ENCODE measurements at places on chromosomes 6 and 20.

- no peak for DNase-seq
Observed at GRCh38 chr20:50762435-50763220, 31.2 kb downstream of the PARD6B start.

DNA sequence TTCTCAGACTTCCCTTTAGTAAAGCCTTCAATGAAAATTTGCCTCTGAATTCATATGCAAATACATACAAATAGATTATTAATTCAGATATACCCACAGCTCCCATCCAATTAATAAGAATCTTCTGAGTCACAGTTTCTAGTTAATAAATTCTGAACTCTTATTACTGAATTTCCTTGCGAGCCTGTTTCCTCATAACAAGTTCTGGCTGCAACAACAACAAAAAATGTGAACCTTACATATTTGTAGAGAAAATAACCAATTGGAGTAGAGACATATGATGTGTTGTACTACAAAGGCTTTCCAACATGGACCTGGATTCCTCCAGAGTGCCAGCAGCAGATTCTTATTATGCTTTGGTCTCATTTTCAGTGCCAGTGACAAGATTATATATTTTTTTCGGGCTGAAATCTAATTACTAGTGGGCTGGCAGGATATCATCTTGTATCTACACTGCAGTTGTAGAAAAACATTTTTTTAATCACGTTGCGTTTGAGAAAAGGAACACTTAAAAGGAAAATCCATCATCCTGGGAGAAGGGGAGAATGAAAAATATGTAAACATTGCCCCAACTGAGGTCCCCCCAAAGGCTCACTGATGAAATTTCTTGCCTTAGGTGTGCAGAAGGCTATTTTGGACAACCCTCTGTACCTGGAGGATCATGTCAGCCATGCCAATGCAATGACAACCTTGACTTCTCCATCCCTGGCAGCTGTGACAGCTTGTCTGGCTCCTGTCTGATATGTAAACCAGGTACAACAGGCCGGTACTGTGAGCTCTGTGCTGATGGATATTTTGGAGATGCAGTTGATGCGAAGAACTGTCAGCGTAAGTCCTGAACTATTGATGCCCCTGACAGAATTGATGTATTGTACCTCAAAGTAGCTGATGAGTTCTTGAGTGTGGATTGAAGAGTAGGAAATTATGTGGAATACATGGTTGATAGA, 404.6 kb downstream of the LAMA2 start:
- DNase-seq = no peak

DNA sequence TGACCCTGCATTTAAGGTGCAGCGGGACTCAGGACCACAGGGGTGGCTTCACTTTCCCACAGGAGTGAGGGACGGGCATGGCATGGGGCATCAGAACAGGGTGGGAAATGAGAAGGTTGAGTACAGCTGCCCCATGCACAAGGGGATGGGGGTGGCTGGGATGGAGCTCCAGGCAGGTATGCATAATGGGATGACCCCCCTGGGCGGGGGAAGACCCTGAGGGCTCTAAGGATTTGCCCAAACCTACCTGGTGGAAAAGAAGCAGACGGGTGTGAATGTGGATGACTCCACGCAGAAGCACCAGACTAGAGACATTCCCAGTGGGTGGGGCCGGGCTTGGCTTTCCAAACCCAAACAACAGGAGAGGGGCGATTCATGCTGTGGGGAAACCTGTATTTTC, 200.3 kb downstream of the SYNDIG1 start:
- DNase-seq = no peak

DNA sequence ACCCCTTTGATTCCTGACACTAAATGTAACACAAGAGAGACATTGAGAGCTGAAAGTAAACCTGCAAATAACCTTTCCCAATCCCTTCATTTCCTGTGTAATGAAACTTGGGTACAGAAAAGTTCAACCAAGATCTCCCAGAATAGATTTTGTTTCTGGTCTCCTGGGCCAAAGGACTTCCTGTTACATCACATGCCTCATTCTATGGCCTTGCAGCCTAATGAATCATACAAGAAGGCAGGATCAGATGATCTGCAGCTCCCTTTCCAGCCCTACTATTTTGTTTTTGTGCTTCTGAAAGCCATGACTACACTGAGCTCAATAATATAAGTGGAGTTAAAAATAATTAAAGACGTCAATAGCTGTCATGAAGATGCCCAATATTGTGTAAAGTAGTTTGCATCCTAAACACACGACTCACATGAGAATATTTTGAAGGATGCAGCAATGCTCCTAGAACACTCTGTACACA, 73.4 kb upstream of the NOX3 start:
- DNase-seq = no peak

GRCh38 chr20:57667924-57668782, 41.7 kb downstream of the PMEPA1 start:
- no peak for DNase-seq

DNA sequence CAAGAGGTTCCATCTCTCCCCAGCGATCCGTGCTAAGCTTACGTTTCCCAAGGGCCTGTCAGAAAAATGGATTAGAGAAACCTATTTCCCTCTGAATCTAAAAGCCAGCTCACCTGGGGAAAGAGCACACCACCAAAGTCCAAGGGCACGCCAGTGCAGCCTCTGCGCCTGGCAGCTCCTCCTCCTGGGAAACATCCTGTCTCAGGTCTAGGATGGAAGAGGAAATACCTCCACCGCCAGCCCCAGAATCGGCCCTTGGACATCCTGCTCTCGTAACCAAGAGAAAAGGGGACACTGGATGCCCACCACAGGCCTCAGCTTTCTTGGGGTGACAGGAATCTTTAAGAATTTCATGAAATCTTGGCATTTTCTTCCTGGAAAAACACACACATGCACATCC, 18.7 kb downstream of the RAMACL start:
- DNase-seq = no peak

- DNase-seq = no peak
Observed at GRCh38 chr6:108673602-108674001, 112.9 kb downstream of the FOXO3 start.

- DNase-seq = no peak
Observed at GRCh38 chr6:43942011-43942442, 172.0 kb downstream of the VEGFA start.

- DNase-seq = no peak
Observed at GRCh38 chr6:9810286-9810685, 604.6 kb downstream of the TFAP2A start.

DNA sequence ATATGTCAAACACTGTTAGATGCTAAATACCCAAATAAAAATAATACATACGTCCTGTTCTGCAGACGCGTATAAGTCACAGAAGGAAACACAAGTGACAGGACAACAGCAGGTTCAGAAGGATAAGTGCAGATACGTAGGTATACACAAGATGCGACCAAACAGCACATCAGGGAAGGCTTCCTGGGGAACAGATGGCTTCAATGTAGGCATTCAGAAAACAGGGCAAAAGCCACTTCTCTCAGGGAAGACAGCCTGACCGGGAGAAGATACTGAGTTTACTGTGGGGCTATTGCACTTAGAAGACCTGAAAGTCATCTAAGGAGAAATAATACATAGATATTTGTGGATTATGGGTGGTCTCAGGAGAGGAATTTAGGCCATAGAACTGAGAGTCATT, 1.9 kb downstream of the HLA-DPA1 start:
- DNase-seq = no peak

All from renal pelvis (tissue), 12 donors.